ENCODE measurements at places on chromosomes 13 and 19. TPM values are rescaled to one million over a fixed set of nuclear protein-coding genes. Genes with fewer than 3 reads are reported as not detected.

Gene REEP6
- 1.8 TPM for total RNA-seq

Gene ZNF177
- total RNA-seq = 0.43 TPM

Gene ZSCAN1
- total RNA-seq = not detected

Gene CATSPERD
- total RNA-seq = not detected

GRCh38 chr13:114015969-114016295, 42.1 kb upstream of the C13orf46 start:
- H3K27me3 ChIP-seq = no peaks in the 10 kb centered on the region
- H3K27ac ChIP-seq = peak overlapping the region; percentile 85
- peaks cover 38% of the 10 kb centered on the region for H3K36me3 ChIP-seq
- peak; percentile 44 for DNase-seq
- no peak overlapping the region for H3K4me3 ChIP-seq

GRCh38 chr13:47372751-47373150, 475.9 kb upstream of the HTR2A start:
- H3K4me1 ChIP-seq = no peaks in the 10 kb centered on the region
- DNase-seq = no peak
- no peaks in the 10 kb centered on the region for H3K36me3 ChIP-seq

- DNase-seq = no peak
- no peak overlapping the region for H3K4me3 ChIP-seq
- peaks cover 14% of the 10 kb centered on the region for H3K4me1 ChIP-seq
- no peak overlapping the region for H3K27ac ChIP-seq
Measured at GRCh38 chr13:75485286-75486062, 3.5 kb upstream of the TBC1D4 start.

DNA sequence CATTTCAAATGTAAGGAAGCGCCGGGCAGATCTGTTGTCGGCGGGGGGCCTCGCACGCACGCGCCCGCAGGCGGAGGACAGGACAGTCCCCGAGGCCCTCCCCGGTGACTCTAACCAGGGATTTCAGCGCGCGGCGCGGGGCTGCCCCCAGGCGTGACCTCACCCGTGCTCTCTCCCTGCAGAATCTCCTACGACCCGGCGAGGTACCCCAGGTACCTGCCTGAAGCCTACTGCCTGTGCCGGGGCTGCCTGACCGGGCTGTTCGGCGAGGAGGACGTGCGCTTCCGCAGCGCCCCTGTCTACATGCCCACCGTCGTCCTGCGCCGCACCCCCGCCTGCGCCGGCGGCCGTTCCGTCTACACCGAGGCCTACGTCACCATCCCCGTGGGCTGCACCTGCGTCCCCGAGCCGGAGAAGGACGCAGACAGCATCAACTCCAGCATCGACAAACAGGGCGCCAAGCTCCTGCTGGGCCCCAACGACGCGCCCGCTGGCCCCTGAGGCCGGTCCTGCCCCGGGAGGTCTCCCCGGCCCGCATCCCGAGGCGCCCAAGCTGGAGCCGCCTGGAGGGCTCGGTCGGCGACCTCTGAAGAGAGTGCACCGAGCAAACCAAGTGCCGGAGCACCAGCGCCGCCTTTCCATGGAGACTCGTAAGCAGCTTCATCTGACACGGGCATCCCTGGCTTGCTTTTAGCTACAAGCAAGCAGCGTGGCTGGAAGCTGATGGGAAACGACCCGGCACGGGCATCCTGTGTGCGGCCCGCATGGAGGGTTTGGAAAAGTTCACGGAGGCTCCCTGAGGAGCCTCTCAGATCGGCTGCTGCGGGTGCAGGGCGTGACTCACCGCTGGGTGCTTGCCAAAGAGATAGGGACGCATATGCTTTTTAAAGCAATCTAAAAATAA, 18.2 kb downstream of the IL17D start:
- peaks cover 2% of the 10 kb centered on the region for H3K4me1 ChIP-seq
- peak overlapping the region; percentile 26 for H3K4me3 ChIP-seq
- H3K36me3 ChIP-seq = no peaks in the 10 kb centered on the region
- no peak overlapping the region for H3K27ac ChIP-seq

DNA sequence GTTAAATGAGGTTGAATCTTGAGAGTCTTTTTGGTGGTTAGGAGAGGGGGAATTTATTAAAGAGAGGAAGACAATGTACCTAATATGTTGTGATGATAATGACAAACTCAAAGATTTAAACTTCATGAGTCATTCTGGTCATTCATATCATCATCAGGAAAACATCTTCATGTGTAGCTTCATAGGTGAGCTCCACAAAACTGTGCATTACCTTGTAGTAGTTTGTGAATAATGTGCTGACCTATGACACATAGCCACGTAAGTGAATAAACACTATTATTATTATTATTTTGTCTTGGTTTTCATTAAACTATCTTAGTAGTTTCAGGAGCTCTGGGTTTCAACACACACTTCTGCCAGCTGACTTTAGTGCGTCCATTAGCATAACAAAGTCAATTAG, 997 bp upstream of the GPC6 start:
- peaks cover 33% of the 10 kb centered on the region for H3K27me3 ChIP-seq
- no peaks in the 10 kb centered on the region for H3K36me3 ChIP-seq
- no peak for DNase-seq
- peaks cover 2% of the 10 kb centered on the region for H3K4me1 ChIP-seq

DNA sequence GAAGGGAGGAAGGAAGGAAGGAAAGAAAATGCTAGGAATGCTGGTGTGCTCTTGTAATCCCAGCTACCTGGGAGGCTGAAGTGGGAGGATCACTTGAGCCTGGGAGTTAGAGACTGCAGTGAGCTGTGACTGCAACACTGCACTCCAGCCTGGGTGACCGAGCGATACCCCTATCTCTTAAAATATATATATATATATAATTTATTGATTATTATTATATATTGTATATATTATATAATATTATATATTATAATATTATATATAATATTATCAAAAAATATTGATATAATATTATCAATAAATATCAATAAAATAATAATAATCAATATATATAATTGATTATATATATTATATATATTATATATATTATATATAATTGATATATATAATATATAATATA, 8.6 kb upstream of the ADGRL1 start:
- no peak overlapping the region for H3K4me3 ChIP-seq
- no peaks in the 10 kb centered on the region for H3K36me3 ChIP-seq
- DNase-seq = no peak

DNA sequence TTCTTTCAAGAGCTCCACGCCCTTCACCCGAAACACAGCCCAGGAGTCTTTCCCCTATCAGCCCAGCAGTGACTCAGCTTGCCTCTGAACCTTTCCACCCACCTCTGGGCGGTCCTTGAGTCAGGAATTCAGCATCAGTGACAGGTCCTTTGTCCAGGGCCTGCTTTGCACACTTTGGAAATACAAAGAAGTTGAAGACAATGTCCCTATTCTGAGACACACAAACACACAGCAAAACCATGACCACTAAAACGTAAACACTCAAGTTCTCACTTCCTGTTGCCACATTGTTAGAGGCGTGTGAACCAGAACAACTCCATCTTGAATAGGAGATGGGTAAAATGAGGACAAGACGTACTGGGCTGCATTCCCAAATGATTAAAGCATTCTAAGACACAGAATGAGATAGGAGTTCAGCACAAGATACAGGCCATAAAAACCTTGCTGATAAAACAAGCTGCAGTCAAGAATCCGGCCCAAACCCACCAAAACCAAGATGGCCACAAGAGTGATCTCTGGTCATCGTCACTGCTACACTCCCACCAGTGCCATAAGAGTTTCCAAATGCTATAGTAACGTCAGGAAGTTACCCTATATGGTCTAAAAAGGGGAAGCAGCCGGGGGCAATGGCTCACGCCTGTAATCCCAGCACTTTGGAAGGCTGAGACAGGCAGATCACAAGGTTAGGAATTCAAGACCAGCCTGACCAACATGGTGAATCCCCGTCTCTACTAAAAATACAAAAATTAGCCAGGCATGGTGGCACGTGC, 49.2 kb upstream of the ATP12A start:
- H3K36me3 ChIP-seq = no peaks in the 10 kb centered on the region
- H3K4me1 ChIP-seq = peaks cover 22% of the 10 kb centered on the region
- no peaks in the 10 kb centered on the region for H3K27me3 ChIP-seq
- no peak overlapping the region for H3K27ac ChIP-seq

- peak overlapping the region; percentile 62 for H3K4me3 ChIP-seq
- H3K27me3 ChIP-seq = no peaks in the 10 kb centered on the region
- H3K4me1 ChIP-seq = peaks cover 71% of the 10 kb centered on the region
- peaks cover 33% of the 10 kb centered on the region for H3K36me3 ChIP-seq
- DNase-seq = no peak
- H3K27ac ChIP-seq = peak overlapping the region; percentile 73
Measured at GRCh38 chr13:99256709-99257108, 1.5 kb downstream of the GPR18 start.

DNA sequence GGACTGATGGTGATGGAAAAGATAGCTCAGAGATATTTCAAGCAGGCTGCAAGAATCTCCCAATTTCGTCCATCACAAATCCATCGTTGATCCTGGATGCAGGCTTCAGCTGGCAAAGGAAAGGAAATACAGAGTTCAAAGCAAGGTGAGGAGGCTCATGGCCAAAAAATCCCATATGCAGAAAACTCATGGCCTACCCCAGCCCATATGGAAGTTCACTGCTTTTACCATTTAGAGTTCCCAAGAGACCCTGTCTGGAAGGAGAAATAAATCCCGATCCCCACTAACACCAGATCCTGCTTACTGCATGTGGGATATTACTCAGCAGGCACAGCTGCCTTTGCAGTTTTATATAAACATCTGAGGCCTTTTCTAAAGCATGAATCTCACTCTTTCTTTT, 412.9 kb upstream of the SPRY2 start:
- DNase-seq = no peak
- H3K27me3 ChIP-seq = no peaks in the 10 kb centered on the region
- H3K4me1 ChIP-seq = no peaks in the 10 kb centered on the region
- no peak overlapping the region for H3K27ac ChIP-seq
- no peak overlapping the region for H3K4me3 ChIP-seq

DNA sequence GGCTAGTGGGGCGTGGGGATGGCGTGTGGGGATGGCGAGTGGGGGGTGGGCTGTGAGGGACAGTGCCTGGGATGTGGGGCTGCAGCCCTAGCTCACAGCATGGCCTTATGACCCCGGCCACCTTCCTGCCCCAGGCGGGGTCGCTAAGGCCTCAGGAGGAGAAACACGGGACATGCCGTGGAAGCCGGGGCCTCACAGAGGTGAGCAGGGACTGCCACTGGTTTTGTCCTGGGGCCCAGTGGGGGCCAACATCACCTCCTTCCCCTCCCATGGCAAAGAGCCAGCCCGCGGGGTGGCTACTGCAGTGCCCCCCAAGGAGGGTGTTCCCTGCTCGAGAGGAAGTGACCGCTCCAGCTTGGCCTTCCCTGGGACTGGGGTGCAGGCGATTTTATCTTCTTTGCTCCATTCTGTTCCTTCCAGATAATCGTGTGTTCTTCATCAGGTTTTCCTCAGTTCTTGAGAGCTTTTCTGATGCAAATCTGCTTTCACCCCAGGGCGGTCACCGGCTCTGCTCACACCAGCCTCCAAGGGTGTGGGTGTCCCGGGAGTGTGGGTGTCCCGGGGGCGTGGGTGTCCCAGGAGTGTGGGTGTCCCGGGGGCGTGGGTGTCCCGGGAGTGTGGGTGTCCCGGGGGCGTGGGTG, 1.2 kb downstream of the F7 start:
- peak overlapping the region; percentile 8 for H3K4me3 ChIP-seq
- H3K27me3 ChIP-seq = peaks cover 3% of the 10 kb centered on the region
- no peaks in the 10 kb centered on the region for H3K36me3 ChIP-seq
- no peak for DNase-seq

DNA sequence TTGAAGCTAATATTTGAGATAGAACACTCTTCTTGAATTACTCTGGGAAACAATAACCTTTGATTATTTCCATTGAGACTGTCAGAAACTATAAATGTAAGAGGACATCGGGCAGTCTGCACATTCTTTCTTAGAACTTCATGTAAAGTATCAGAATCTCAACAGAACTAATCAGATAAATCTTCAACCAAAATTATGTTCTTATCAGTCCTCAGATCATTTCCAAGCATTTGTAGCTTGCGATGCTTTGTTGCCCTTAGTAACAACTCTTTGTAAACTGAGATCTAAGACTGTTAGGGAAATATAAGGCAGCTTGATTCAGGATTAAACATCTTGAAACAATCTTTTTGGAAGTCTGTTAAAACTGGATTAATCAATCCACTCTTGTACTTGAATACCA, 70.3 kb downstream of the FNDC3A start:
- H3K4me3 ChIP-seq = no peak overlapping the region
- no peak for DNase-seq
- H3K27me3 ChIP-seq = no peaks in the 10 kb centered on the region
- H3K36me3 ChIP-seq = peaks cover 20% of the 10 kb centered on the region
- H3K4me1 ChIP-seq = peaks cover 33% of the 10 kb centered on the region

DNA sequence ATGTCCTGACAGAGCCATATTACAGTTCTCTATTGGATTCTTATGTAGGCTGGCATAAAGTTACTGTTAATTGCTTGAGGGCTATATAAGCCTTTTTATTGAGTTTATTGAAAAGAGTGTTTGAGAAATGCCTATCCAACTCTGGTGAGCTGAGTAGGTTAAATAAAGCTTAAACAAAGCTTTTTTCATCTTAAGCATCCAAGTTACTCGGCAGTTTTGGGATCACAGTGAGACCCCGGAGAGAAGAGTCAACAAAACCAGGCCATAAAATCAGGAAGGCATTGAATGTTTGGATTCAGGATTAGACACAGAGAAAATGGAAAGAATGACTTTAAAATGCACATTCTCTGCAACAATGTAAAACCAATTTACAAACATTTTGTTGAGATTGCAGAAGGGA, 588.5 kb downstream of the DACH1 start:
- no peaks in the 10 kb centered on the region for H3K4me1 ChIP-seq
- no peak for DNase-seq
- H3K27me3 ChIP-seq = peaks cover 1% of the 10 kb centered on the region
- no peak overlapping the region for H3K27ac ChIP-seq
- no peak overlapping the region for H3K4me3 ChIP-seq

DNA sequence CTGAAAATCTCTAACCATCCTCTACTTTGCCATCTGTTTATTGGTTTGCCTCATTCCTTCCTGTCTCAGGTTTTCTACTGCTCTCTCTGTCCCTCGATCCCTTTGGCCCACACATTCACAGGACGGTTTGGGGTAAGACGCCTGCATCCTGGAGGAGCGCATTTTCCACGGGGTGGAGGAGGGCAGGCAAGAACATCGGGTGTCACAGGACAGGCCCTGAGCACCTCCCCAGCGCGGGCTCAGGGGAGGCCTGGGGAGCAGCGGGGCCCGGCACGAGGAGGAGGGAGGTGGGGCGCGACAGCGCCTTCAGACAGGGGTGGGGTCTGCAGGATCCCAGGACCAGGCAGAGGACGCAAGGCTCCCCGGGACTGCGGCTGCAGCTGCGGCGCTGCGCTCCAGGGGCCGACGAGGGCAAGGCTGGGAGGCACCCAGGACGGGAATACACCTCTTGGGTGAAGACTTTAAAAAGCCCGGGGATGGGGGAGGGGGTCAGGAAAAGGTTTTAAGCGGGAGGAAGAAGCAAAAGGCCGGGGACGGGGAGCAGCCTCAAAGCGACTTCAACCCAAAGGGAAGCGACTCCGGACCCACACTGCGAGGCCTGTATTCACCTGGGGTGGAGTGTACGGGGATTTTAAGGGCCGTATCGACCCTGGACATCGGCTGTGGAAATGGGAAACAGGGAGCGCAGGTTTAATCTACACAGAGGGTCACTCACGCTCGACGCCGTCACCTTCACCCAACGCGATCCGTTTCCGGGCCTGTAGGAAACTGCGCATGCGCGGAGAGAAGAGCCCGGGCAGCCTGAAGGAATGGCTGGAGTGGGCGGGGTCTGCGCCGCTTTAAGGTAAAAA, at the start of gene ZNF415:
Gene ZNF415, minus strand, starts transcription at position 770 of the 851 bp plus-strand sequence. CDS start 10,234 bp downstream, outside the sequence.
- H3K4me3 ChIP-seq = peak within 1 kb of the TSS; percentile 38
- peak; percentile 58 for DNase-seq
- H3K27ac ChIP-seq = no peak within 1 kb of the TSS
- peaks cover 42% of the 10 kb centered on the region for H3K36me3 ChIP-seq
- H3K4me1 ChIP-seq = peaks cover 10% of the 10 kb centered on the region

GRCh38 chr13:29502391-29503008, 93.0 kb downstream of the SLC7A1 start:
- H3K36me3 ChIP-seq = no peaks in the 10 kb centered on the region
- no peak for DNase-seq
- H3K27me3 ChIP-seq = peaks cover 8% of the 10 kb centered on the region
